ENCODE measurements at places on chromosomes 4 and X. TPM values are rescaled to one million over a fixed set of nuclear protein-coding genes. Genes with fewer than 3 reads are reported as not detected.
A peak's percentile ranks its signal among the peaks of the same experiment; 100 is the strongest.

The OPHN1 gene
- 4.6 TPM for total RNA-seq

The FAM241A gene
- 4.1 TPM for total RNA-seq

The RAB33A gene
- 3.0 TPM for total RNA-seq

DNA sequence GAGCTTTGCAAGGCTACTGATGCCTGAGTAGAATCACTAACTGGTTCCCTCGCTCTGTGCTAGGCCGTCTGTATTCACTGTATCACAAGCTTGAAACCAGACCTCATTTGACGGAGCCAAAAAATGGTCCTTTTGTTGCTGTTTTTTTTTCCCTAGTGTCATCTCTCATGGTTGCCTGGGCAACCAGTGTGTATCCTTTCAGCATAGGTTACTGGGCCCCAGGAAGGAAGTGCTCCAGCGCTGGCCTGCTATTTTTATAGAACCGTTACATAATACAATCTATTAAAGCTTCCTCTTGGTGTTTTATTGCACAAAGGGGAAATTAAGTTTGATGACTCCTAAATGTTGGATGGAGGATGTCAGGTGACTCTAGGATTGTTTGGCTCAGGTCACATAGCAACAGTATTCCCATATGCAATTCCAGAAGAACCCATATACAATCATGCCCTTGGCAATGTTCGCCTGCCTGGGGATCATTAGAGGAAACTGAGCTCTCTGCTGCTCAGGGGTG is 220.4 kb downstream of the SPRY1 start:
- DNase-seq, result peak; percentile 61
- H3K27me3 ChIP-seq, result no peaks in the 10 kb centered on the region

- H3K27me3 ChIP-seq, result no peaks in the 10 kb centered on the region
- no peaks in the 10 kb centered on the region for H3K36me3 ChIP-seq
- no peak overlapping the region for H3K4me3 ChIP-seq
- no peak overlapping the region for H3K27ac ChIP-seq
- no peaks in the 10 kb centered on the region for H3K4me1 ChIP-seq
Observed at GRCh38 chr4:169246279-169246678, 24.5 kb downstream of the SH3RF1 start.

GRCh38 chr4:143183513-143184216 is 1.1 kb upstream of the USP38 start:
- no peaks in the 10 kb centered on the region for H3K4me1 ChIP-seq
- H3K27me3 ChIP-seq, result no peaks in the 10 kb centered on the region

GRCh38 chr4:13521047-13521446 is 23.3 kb downstream of the NKX3-2 start:
- no peaks in the 10 kb centered on the region for H3K36me3 ChIP-seq
- no peak overlapping the region for H3K4me3 ChIP-seq
- peaks cover 61% of the 10 kb centered on the region for H3K27me3 ChIP-seq
- H3K27ac ChIP-seq, result no peak overlapping the region
- DNase-seq, result no peak

The FGF13 gene
- 15.1 TPM for total RNA-seq

- no peak overlapping the region for H3K4me3 ChIP-seq
- no peak for DNase-seq
- H3K4me1 ChIP-seq, result no peaks in the 10 kb centered on the region
- no peaks in the 10 kb centered on the region for H3K36me3 ChIP-seq
- H3K27ac ChIP-seq, result no peak overlapping the region
Observed at GRCh38 chr4:94765648-94766047, 7.9 kb downstream of the BMPR1B start.

DNA sequence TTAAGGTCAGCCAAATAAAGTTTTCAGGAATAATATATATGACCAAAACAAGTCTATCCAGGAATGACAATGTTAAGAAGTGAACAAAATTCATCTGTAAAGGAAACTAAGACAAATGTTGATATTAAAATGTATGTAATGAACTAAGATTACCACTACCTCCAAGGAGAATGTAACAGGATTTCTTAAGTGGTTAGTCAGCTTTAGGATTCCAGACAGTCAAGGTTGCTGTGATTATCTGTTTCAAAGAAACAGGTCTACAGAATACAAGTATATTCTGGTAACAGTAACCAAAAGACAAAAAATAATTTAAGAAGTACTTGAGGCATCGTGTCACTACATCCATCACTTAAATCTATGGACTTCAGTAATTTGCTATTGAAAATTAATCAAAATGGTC is 172.8 kb downstream of the SCFD2 start:
- no peaks in the 10 kb centered on the region for H3K36me3 ChIP-seq
- H3K4me3 ChIP-seq, result no peak overlapping the region
- DNase-seq, result no peak
- no peaks in the 10 kb centered on the region for H3K4me1 ChIP-seq

- no peak for DNase-seq
- no peaks in the 10 kb centered on the region for H3K4me1 ChIP-seq
- no peak overlapping the region for H3K4me3 ChIP-seq
- H3K36me3 ChIP-seq, result no peaks in the 10 kb centered on the region
- no peak overlapping the region for H3K27ac ChIP-seq
Observed at GRCh38 chr4:153176938-153177337, 27.3 kb upstream of the TRIM2 start.

The PRKG2 gene
- not detected for total RNA-seq

The CFAP99 gene
- not detected for total RNA-seq

DNA sequence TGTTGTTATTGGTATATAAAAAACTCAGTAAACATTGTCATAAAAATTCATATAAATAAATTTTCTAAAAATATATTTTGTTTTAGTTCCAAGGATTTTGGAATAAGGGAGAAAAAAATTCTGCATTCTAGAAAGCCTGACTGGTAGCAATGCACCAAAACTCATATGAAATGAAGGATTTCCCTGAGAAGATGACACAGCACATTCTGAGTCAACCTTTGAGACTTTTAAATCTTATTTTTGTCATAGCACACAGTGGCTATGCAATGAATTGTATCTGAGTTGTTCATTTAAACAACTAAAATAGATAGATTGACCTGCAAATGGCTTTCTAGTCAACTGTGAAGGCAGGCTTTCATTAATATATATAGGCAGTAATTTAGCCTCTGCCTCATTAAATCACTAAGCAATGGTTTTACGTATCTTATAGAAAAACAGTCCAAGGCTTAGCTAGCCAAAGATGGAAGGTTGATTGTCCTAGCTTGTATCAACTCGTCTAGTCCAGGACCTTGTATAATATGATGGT is 239.1 kb upstream of the NEIL3 start:
- no peak overlapping the region for H3K4me3 ChIP-seq
- H3K27me3 ChIP-seq, result no peaks in the 10 kb centered on the region
- DNase-seq, result no peak
- H3K27ac ChIP-seq, result no peak overlapping the region

DNA sequence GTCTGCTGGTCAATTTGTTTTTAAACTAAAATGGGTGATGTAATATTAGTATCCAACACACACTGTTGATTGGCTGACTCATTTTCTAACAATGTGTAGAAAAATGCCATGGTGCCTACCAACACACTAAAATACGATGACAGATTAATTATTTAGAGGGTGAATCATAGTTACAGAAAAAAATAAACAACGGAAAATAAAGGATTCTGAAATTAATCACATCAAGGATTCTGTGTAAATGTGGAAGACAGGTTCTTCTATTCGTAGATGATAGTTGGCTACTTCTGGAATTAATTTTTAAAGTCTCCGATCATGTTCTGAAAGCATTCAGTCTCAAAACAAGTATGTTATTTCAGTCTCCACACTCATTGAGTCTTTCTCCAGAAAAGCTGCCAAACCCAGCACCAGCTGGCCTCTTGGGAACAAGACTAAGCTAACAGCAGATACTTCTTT is 8.2 kb upstream of the IQCM start:
- H3K27ac ChIP-seq, result no peak overlapping the region
- no peak overlapping the region for H3K4me3 ChIP-seq
- no peak for DNase-seq
- H3K27me3 ChIP-seq, result no peaks in the 10 kb centered on the region
- no peaks in the 10 kb centered on the region for H3K36me3 ChIP-seq
- no peaks in the 10 kb centered on the region for H3K4me1 ChIP-seq

The DCAF4L1 gene
- not detected for total RNA-seq

- no peaks in the 10 kb centered on the region for H3K36me3 ChIP-seq
- H3K4me3 ChIP-seq, result no peak overlapping the region
- H3K27me3 ChIP-seq, result no peaks in the 10 kb centered on the region
- H3K27ac ChIP-seq, result no peak overlapping the region
Observed at GRCh38 chrX:129659861-129660260, 5.1 kb upstream of the APLN start.

GRCh38 chrX:6891404-6891803 is 256.1 kb upstream of the STS start:
- H3K4me3 ChIP-seq, result no peak overlapping the region
- H3K36me3 ChIP-seq, result no peaks in the 10 kb centered on the region
- no peak for DNase-seq
- H3K4me1 ChIP-seq, result no peaks in the 10 kb centered on the region
- H3K27ac ChIP-seq, result no peak overlapping the region
- H3K27me3 ChIP-seq, result no peaks in the 10 kb centered on the region

GRCh38 chr4:76002176-76002575 is 5.1 kb downstream of the CXCL9 start:
- no peaks in the 10 kb centered on the region for H3K36me3 ChIP-seq
- H3K27me3 ChIP-seq, result no peaks in the 10 kb centered on the region
- H3K27ac ChIP-seq, result no peak overlapping the region
- no peaks in the 10 kb centered on the region for H3K4me1 ChIP-seq

All from uterus (tissue), 4 donors.